ENCODE measurements at places on chromosomes 4 and X. TPM values are rescaled to one million over a fixed set of nuclear protein-coding genes. Genes with fewer than 3 reads are reported as not detected.

The OTUD6A gene
- polyA plus RNA-seq: not detected

The MGARP gene
- polyA plus RNA-seq: 0.30 TPM

- DNase-seq: no peak
Measured at GRCh38 chrX:12721042-12721441, 70.2 kb upstream of the PRPS2 start.

DNA sequence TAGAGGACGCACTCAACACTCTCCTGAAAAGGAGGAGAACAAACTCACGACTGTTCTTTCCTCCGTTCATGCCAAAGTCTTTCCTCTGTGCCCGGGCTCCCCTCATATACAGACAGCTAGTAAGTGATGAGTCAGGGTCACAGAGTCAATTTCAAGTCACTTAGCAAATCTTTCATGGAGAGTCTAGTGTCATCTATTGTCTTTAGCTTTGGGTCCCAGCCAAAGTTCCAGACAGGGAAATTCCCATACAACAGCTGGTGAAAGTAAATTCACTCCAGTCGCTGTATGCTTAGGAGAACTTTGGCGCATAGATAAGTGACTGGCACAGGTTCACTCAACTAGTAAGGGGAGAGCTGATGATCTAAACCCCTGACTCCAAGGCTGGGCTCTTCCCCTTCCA lies 226.5 kb downstream of the MID1 start:
- DNase-seq: peak; percentile 32

The PCYT1B gene
- 0.72 TPM for polyA plus RNA-seq

GRCh38 chr4:60463857-60464502 lies 736.1 kb upstream of the ADGRL3 start:
- DNase-seq: no peak

The MAGEA6 gene
- not detected for polyA plus RNA-seq

GRCh38 chrX:136176399-136176825 lies 29.1 kb downstream of the FHL1 start:
- peak; percentile 20 for DNase-seq

The UGT2A3 gene
- polyA plus RNA-seq: not detected

DNA sequence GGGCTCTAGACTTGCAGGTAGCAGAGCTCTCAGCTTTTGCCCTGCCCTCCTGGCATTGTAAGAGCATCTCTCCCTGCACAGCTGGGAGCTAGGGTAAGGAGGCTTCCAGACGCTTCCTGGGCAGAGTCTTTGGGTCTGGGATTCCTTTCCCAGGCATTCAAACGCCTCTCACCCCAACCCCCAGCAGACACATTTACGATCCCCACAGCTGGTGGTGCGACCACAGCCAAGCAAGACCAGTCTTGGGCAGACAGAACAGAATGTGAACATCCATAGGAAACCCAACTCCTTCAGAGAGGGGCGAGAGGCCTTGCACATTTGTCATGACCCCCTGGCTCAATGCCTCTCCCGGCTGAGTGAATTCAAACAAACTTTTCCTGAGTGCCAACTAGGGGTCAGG lies 38.1 kb upstream of the CD99L2 start:
- DNase-seq: no peak

The IL13RA2 gene
- polyA plus RNA-seq: 0.43 TPM

DNA sequence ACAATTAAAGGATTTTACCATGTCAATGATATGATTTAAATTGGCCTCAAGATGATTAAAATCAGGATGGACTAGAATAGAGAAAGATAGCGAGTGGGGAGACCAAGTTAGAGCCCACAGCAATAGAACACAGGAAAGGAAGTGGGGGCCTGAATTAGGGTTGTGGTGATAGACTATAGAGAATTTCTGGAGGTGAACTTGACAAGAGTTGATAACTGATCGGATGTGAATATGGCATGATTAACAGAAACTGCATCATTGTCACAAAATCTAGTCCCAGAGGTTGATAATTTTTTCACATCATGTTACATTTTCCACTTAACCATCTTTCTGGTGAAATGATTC lies 26.3 kb upstream of the TRPC3 start:
- no peak for DNase-seq

DNA sequence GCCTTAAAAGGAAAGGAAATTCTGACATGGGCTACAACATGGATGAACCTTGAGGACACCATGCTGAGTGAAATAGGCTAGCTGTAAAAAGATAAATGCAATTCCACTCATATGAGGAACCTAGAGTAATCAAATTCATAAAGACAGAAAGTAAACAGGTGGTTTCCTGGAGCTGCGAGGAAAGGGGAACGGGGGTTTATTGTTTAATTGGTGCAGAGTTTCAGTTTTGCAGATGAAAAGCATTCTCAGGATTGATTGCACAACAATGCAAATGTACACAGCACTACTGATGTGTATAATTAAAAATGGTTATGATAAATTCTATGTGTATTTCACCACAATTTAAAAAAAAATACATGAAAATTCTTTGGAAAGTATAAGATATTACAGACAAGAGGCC lies 24.0 kb downstream of the PLRG1 start:
- DNase-seq: no peak

DNA sequence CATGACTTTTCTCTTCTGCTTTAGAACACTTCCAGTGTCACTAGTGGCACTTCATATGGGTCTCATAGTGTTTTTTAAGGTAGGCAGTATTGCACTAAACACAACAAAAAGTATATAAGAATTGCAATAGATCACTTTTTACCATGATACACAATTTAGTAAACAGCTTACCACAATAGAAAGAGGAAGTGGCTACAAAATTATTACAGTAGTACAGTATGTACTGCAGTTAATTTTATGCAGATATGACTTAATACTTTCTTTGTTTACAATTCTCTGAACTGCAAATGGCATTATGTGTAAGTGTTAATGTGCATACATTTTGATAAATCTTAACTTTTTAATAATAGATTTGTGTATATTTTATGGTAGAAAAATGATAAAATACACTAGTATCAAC lies 157.3 kb downstream of the RRAGB start:
- DNase-seq: no peak

The TRIML2 gene
- polyA plus RNA-seq: 48.9 TPM

DNA sequence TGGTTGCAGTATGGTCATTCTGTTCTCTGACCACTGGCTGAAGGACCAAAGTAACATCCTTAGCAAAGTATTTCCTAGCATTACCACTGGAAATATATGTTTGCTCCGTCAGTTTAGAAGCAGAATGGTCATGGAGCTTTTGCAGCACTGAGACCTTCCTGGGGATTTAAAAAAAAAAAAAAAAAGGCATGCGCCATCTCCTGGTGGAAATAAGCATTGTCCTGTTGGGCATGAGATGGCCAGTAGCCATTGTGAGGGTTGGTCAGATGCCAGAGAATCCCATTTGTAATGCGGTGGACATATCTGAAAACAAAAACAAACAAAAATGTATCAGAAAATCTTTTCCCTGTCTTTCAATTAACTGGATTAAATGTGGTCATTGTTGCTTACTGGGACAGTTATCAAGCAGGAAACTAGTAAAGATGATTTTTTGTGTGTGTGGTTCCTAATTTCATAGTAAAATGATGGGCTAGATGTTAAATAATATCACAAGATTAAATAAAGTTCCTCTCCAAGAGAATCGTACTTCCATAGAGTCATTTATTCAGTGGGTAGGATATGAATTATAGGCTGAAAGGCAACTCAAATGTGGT lies 139.6 kb downstream of the SOWAHB start:
- DNase-seq: peak; percentile 39

GRCh38 chr4:8069102-8069752 lies 89.4 kb downstream of the ABLIM2 start:
- no peak for DNase-seq

The NEIL3 gene
- polyA plus RNA-seq: 7.7 TPM

GRCh38 chr4:153725136-153725830 lies 34.5 kb downstream of the RNF175 start:
- no peak for DNase-seq

The CT45A1 gene
- polyA plus RNA-seq: not detected

The METTL14 gene
- 5.6 TPM for polyA plus RNA-seq

DNA sequence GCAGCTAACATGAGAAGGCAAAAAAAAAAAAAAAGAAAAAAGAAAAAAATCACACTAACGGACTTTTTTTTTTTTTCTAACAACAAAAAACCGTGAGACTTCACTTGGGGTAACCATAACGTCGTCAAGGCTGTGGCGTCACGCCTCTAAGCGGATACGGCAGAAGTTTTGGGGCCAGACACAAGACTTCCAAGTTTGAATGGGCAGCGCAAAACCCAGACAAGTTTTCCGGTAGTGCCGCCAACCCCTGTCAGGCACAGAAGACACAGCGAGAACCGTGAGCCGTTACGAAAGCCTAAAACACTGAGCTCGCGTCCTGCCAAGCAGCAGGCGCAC lies 556 bp upstream of the SMARCA5 start:
- no peak for DNase-seq

The TMEM271 gene
- not detected for polyA plus RNA-seq
